ENCODE measurements at places on chromosomes 2 and 18.

DNA sequence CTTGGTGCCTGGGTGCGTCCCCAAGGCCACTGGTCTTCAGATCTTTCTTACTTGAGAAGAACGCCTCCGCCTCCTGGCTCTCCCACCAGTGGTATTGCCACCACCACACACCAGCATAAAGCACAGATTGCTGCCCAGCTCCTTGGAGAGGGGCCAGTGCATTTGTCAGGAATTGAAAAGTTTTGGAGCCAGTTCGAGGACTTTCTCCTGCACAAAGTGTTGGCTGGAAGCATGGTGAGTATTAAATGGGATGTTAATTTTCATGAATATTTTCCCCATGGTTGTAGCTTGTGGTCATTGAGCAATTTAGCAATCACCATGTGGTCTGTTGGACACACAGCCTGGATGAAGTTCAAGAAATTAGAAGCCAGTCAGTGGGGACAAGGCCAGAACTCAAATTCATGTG lies 684.6 kb upstream of the FANCL start:
- no peaks in the 10 kb centered on the region for H3K27me3 ChIP-seq
- H3K36me3 ChIP-seq = no peaks in the 10 kb centered on the region
- H3K4me1 ChIP-seq = no peaks in the 10 kb centered on the region
- no peak overlapping the region for H3K27ac ChIP-seq
- DNase-seq = no peak

GRCh38 chr18:8073167-8073566 lies 506.1 kb downstream of the PTPRM start:
- H3K27ac ChIP-seq = no peak overlapping the region
- H3K4me3 ChIP-seq = no peak overlapping the region
- no peak for DNase-seq
- H3K27me3 ChIP-seq = no peaks in the 10 kb centered on the region
- H3K36me3 ChIP-seq = no peaks in the 10 kb centered on the region

- no peaks in the 10 kb centered on the region for H3K27me3 ChIP-seq
- no peak for DNase-seq
- H3K4me3 ChIP-seq = no peak overlapping the region
- no peak overlapping the region for H3K27ac ChIP-seq
These were observed 128.3 kb downstream of the LRRC30 start for GRCh38 chr18:7358989-7359726.

DNA sequence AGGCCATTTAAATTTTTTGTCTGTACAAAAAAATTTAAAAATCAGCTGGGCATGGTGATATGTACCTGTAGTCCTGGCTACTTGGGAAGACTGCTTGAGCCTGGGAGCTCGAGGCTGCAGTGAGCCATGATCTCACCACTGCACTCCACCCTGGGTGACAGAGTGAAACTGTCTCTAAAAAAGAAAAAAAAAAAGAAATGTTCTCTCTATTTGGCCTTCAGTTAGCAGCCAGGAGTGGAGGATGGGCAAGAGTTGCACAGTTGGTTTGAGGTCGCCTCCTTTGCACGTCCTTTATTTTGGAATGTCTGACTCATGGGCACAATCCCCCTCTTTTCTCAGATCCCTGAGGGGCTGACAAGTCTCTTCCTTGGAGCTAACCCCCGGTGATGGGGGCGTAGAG lies 26.3 kb downstream of the ITM2C start:
- H3K36me3 ChIP-seq = no peaks in the 10 kb centered on the region
- H3K27me3 ChIP-seq = no peaks in the 10 kb centered on the region
- H3K27ac ChIP-seq = no peak overlapping the region
- H3K4me1 ChIP-seq = no peaks in the 10 kb centered on the region
- DNase-seq = no peak

DNA sequence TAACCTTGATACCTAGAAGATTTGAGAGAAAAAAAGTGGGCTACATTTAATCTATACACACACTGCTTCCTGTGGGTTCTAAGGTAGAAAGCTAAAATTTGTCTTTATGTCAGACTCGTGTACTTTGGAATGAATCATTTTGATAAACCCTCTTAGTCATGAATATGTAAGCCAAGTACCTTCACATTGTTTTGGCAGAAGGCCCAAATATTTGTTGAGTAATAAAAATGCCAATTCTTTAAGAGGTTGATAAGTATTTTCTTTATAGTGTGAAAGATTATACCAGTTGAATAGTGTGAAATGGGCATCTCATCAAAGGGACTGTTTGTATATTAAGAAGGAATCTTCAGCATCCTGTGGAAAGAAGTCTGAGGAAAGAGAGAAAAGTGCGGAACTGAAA lies 1464.7 kb upstream of the ZEB2 start:
- no peaks in the 10 kb centered on the region for H3K4me1 ChIP-seq
- DNase-seq = no peak
- no peaks in the 10 kb centered on the region for H3K27me3 ChIP-seq

DNA sequence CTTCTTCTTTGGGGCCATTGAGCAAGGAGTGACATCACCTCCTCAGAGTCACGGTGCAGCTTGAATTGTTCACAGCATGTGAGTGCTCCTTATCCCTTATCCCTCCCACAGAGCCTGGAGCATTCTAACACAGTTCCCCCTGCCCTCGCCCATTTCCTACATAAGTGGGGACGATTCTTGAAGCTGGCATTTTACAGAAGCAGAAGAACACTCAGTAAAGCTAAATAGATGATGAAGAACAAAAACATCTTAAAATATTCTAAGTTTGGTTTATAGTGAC lies 135.8 kb upstream of the APCDD1 start:
- H3K4me3 ChIP-seq = no peak overlapping the region
- no peaks in the 10 kb centered on the region for H3K27me3 ChIP-seq
- no peaks in the 10 kb centered on the region for H3K4me1 ChIP-seq

GRCh38 chr2:6506859-6507258 lies 358.8 kb downstream of the CMPK2 start:
- DNase-seq = no peak
- H3K4me3 ChIP-seq = no peak overlapping the region
- no peaks in the 10 kb centered on the region for H3K27me3 ChIP-seq

GRCh38 chr2:72901426-72901825 lies 14.2 kb downstream of the SPR start:
- DNase-seq = no peak
- H3K36me3 ChIP-seq = no peaks in the 10 kb centered on the region
- H3K27ac ChIP-seq = no peak overlapping the region
- H3K4me3 ChIP-seq = no peak overlapping the region
- no peaks in the 10 kb centered on the region for H3K4me1 ChIP-seq

GRCh38 chr2:96142217-96143113 lies 2.8 kb downstream of the DUSP2 start:
- peaks cover 12% of the 10 kb centered on the region for H3K36me3 ChIP-seq
- no peaks in the 10 kb centered on the region for H3K27me3 ChIP-seq
- H3K4me3 ChIP-seq = peak overlapping the region; percentile 88

- H3K4me1 ChIP-seq = peaks cover 3% of the 10 kb centered on the region
- H3K27me3 ChIP-seq = peaks cover 45% of the 10 kb centered on the region
- no peaks in the 10 kb centered on the region for H3K36me3 ChIP-seq
- H3K27ac ChIP-seq = no peak overlapping the region
These were observed 4.5 kb downstream of the GBX2 start for GRCh38 chr2:236163471-236164200.

DNA sequence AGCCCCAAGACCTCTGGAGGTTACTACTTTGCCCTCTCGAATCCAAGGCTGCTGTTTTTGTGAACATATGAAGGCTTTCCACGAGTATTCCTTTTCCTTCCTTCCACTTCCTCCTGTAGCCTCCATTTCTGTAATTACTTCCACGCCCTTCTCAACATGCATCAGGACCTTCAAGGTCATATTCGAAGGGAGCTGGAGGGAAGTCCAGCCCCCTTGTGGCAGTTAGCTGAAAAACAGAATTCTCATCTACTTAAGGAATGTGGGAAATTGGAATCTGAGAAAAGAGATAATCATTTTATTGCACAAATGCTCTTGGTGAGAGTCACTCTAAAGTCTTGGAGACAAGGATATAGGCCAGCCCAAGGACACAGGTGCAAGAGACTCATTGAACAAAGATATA lies 1000.2 kb downstream of the TDRD15 start:
- H3K27ac ChIP-seq = no peak overlapping the region
- no peak overlapping the region for H3K4me3 ChIP-seq
- no peaks in the 10 kb centered on the region for H3K27me3 ChIP-seq
- H3K36me3 ChIP-seq = no peaks in the 10 kb centered on the region
- no peak for DNase-seq

DNA sequence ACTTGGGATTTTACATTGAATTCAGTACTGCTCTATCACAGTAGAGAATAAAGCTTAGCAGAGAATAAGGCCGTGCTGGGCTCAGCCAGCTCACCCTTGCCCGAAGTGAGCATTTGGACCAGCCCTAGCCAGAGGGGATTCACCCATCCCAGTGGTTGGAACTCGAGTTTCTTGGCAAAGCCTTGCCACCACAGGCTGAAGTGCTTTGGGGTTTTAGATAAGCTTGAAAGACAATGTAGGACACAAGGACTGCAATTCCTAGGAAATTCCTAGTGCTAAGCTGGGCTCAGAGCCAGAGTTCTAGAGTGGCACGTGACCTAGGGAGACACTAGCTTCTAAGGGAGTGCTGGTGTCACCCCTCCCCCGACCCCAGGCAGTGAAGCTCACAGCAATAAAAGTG lies 28.0 kb downstream of the SERPINB11 start:
- no peak overlapping the region for H3K27ac ChIP-seq
- no peak for DNase-seq

- no peaks in the 10 kb centered on the region for H3K36me3 ChIP-seq
- H3K4me3 ChIP-seq = no peak overlapping the region
- no peaks in the 10 kb centered on the region for H3K27me3 ChIP-seq
- no peak for DNase-seq
- no peak overlapping the region for H3K27ac ChIP-seq
These were observed 323.9 kb downstream of the XIRP2 start for GRCh38 chr2:167212014-167212648.

DNA sequence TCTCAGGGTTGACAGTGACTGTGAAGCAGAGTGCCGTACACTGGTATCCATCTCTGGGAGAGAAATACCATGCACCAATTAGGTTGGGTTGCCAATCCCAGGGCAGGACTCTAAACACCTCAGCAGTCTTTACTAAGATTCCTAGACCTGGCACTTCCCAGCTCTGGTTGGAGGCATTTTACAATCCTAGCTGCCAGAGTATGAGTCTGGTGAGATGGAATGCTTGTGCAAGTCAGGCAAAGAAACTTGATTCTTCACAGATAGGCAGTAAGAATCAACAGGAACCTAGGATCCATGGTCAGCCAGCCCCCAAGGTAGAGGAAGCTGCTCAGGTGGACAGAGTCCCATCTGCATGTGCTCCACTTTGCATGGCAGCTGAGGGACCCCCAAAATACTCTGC lies 6.0 kb upstream of the UGT1A5 start:
- no peak overlapping the region for H3K4me3 ChIP-seq
- no peak for DNase-seq
- no peak overlapping the region for H3K27ac ChIP-seq
- peaks cover 5% of the 10 kb centered on the region for H3K27me3 ChIP-seq

DNA sequence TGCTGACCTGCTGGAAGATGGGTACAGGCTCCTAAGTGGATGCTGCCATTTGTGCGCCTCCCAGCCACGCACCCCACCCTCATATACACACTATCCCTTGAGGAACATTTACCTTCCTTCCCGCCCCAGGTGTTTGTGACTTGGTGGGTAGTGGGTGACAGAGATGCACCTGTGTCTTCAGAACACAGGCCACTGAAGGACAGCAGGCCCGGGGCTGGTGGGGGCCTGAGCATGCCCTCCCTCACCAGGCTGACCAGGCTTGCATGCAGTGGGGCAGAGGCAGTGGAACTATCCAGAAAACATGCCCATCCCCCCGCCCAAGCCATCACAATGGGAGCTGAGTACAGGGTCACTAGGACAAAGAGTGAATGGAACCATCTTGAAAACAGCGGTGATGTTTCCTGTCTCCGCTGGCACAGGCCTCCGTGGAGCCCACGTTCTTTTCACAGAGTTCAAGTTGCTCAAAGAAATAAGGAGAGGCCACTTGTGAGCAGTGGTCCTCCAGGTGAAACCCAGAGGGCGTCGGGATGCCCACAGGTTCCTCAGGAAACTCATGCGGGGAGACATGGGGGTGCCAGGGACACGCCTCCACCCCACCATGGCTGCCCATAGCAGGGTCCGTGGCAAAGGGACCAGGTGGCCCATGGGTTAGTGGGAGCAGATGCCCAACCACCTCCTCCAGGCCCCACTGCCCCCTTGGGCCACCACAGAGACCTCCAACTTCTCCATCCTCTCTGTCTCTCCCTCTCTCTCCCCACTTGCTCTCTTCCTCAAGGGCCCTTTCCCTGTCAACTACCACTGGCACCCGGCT lies 90.9 kb downstream of the MALT1 start:
- DNase-seq = no peak
- H3K36me3 ChIP-seq = no peaks in the 10 kb centered on the region
- H3K27ac ChIP-seq = no peak overlapping the region
- peaks cover 6% of the 10 kb centered on the region for H3K4me1 ChIP-seq
- H3K27me3 ChIP-seq = peaks cover 3% of the 10 kb centered on the region
- H3K4me3 ChIP-seq = no peak overlapping the region

- no peak overlapping the region for H3K27ac ChIP-seq
- H3K4me3 ChIP-seq = no peak overlapping the region
These were observed 83.7 kb upstream of the GALNT5 start for GRCh38 chr2:157173740-157174184.

DNA sequence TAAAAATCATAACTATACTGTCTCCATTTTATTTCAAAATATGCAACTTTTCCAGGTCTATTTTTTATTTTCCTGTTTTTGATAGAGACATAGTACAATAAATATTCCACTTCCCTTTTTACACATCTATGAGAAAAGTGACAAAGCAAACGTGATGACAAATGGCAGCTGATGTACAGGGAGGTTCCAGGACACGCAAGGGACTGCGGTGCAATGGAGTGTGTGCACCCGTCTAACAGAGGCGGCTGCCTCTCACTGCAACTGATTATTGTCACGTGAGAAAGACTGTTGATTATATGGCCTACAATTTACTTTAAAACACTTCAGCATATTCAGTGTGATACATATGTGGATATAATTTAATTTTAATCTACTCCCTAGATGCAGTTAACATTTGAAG lies 142.6 kb downstream of the LRRC30 start:
- H3K27ac ChIP-seq = no peak overlapping the region
- H3K4me3 ChIP-seq = no peak overlapping the region
- no peaks in the 10 kb centered on the region for H3K4me1 ChIP-seq
- H3K36me3 ChIP-seq = no peaks in the 10 kb centered on the region

GRCh38 chr18:24930478-24930877 lies 421.5 kb downstream of the ZNF521 start:
- H3K27me3 ChIP-seq = no peaks in the 10 kb centered on the region
- no peak overlapping the region for H3K27ac ChIP-seq
- H3K4me1 ChIP-seq = no peaks in the 10 kb centered on the region
- DNase-seq = no peak
- H3K4me3 ChIP-seq = no peak overlapping the region
